ENCODE measurements at places on chromosomes 1 and 21.

- DNase-seq = no peak
Measured at GRCh38 chr1:50851034-50851433, 109.0 kb downstream of the FAF1 start.

DNA sequence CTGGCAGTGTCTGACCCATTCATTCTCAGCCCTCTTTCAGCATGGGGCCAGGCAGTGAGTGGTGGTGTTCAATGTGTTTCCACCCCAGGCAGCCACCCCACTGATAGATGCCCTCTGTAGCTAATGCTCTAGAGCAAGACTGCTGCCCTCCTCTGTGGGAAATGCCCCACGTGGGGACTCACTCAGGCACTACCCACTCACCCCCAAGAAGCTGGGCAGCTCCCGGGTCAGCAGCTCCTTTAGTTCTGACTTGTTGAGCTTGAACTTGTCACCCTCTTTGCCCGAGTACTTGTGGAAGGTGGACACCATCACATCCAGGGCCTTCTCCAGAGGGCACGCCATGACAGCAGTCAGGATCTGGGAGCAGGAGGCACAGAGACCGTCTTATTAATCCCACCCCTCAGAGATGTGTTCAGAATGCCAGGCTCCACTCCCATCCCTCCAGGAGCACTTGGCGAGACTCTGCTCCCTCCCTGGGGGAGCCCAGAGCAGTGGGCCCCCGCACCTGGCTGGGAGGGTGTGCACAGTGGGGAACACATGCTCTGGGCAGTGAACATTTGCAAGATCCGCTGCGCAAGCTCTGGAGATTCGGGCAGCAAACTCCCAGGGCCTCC lies 1.0 kb downstream of the S100A4 start:
- no peak for DNase-seq

DNA sequence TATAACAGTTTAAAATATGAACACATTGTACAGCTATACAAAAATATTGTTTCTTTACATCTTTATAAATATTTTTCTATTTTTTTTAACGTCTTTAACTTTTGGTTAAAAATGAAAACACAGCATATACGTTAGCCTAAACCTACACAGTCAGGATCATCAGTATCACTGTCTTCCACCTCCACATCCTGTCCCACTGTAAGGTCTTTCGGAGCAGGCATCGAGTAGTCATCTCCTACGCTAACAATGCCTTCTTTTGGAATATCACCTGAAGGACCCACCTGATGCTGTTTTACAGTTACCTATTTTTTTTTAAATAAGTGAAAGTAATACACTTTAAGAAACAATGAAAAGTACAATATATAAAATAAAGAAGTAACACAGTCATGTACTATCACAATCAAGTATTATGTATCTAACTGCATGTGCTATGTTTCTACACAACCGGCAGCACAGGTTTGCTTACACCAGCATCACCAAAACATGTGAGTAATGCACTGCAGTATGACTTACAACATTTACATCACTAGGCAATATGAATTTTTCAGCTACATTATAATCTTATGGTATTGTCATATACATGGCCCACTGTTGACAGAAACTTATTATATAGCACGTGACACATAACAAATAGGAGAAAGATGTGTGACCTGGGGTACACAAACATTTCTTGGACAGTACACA lies 254.4 kb downstream of the AKT3 start:
- DNase-seq = no peak

GRCh38 chr1:153288634-153289275 lies 24.0 kb downstream of the PGLYRP3 start:
- peak; percentile 83 for DNase-seq

GRCh38 chr1:47547753-47548573 lies 110.1 kb downstream of the FOXD2 start:
- DNase-seq = no peak

- no peak for DNase-seq
Measured at GRCh38 chr1:997713-997992, 2.2 kb downstream of the HES4 start.

Data from HEK293T (cell line).